ENCODE measurements at places on chromosomes 16 and 17. TPM values are rescaled to one million over a fixed set of nuclear protein-coding genes. Genes with fewer than 3 reads are reported as not detected.

Gene CDRT4
- total RNA-seq: 13.6 TPM

Gene VAT1L
- 2.1 TPM for total RNA-seq

Gene ACSM2A
- not detected for total RNA-seq

Gene SNX20
- not detected for total RNA-seq

Gene SHISA9
- not detected for total RNA-seq

Gene BRICD5
- total RNA-seq: 8.4 TPM

Gene NATD1
- 7.2 TPM for total RNA-seq

Gene KRTAP2-3
- not detected for total RNA-seq

Gene SLC9A5
- total RNA-seq: 4.2 TPM

Gene MT1H
- not detected for total RNA-seq

Gene KIF2B
- total RNA-seq: not detected

Gene MMP2
- total RNA-seq: 768 TPM

Gene TOM1L2
- 37.6 TPM for total RNA-seq

Gene GPR179
- total RNA-seq: not detected

Gene CRHR1
- not detected for total RNA-seq

Gene CBLN1
- total RNA-seq: not detected

Gene OR2C1
- not detected for total RNA-seq

Gene FKBP10
- total RNA-seq: 168 TPM

Gene STARD3
- total RNA-seq: 48.9 TPM

Gene SOCS3
- total RNA-seq: 13.6 TPM

Gene SOCS1
- total RNA-seq: 0.81 TPM

Gene PLA2G10
- not detected for total RNA-seq

Gene ATP1B2
- not detected for total RNA-seq

Gene SLFN13
- total RNA-seq: 24.7 TPM

Gene GFAP
- not detected for total RNA-seq

Gene TNP2
- total RNA-seq: not detected

Gene SKAP1
- 0.51 TPM for total RNA-seq

Gene NAGS
- 6.1 TPM for total RNA-seq

Gene PMP22
- 51.2 TPM for total RNA-seq

Gene HSF5
- total RNA-seq: 0.07 TPM

Gene SHISA6
- total RNA-seq: not detected

Gene FGF11
- not detected for total RNA-seq

Gene TTYH2
- 1.1 TPM for total RNA-seq

Gene NKD1
- not detected for total RNA-seq

Gene WIPF2
- total RNA-seq: 29.0 TPM

Gene DNAH9
- total RNA-seq: not detected

Gene CD300LB
- total RNA-seq: not detected

Gene KCNJ2
- 15.5 TPM for total RNA-seq

Gene CTRL
- 1.8 TPM for total RNA-seq

Gene ABCC11
- total RNA-seq: not detected

Gene KRTAP4-9
- total RNA-seq: not detected

Gene C16orf86
- 1.2 TPM for total RNA-seq

Gene MMP28
- total RNA-seq: 3.6 TPM

Gene ZNF624
- 5.7 TPM for total RNA-seq

Gene SRCIN1
- total RNA-seq: 0.35 TPM

Data from endothelial cell of umbilical vein (primary cell).